DND-41 (cell line): ENCODE measurements at places on chromosomes 2 and 18.

- peak; percentile 43 for DNase-seq
Observed at GRCh38 chr18:63073481-63073880, 246.1 kb downstream of the BCL2 start.

GRCh38 chr18:40079786-40080185 lies 1875.2 kb upstream of the PIK3C3 start:
- no peak for DNase-seq

DNA sequence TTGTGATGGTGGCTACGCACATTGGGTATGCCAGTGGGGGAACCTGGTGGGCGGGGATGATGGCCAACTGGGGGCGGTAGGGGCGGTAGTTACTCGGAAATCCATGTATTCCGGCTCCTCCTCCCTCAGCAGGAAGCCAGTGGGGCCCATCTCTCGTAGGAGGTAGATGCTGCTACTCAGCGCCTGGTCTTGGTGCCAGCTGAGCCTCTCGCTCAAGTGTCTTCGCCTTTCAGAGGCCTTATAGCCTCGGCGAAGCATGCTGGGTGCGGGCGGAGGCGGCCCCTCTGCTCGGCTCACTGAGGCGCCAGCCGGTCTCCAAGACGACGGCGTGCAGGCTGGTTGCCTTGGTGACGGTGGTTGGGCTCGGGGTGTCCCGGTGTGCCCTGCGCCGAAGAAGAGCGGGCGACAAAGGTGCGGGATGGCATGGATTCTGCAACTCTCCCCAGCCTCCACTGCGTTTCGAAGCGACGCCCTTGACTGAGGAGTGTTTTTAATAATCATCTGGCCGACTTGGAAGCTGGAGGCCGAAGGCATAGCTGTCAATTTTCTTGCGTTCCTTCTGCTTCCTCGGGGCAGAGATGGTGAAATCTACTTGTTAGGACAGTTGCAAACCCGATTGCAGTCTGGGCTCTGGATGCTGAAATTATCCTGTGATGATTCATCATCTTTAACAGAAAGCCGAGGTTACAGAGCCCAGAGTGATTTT lies at the start of gene ZSWIM2:
TSS of gene ZSWIM2 (minus strand) at position 298 of the 706 bp plus-strand sequence. CDS start at position 258, 40 bp downstream.
- DNase-seq: no peak

GRCh38 chr2:101253703-101254450 lies 1.2 kb downstream of the CNOT11 start:
- no peak for DNase-seq

DNA sequence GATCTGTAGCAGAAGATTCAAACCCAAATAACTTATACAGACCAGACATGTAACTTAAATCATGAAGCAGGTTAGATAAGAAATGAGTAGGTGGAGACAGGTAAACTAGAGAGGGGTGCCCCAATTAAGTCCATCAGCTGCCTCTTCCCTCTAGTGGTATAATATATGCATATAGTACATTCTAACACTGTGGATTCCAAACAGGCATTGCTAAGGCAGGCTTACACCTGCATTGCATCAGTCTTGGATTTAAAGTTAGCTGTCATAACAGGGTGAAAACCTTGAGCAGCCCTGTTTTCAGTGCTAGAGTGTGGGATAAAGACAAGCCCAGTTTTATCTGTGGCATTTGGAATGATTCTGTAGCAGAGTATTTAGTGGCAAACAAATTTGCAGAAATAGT lies 63.4 kb downstream of the NYAP2 start:
- no peak for DNase-seq

- no peak for DNase-seq
Observed at GRCh38 chr2:65483763-65484162, 51.4 kb upstream of the SPRED2 start.

DNA sequence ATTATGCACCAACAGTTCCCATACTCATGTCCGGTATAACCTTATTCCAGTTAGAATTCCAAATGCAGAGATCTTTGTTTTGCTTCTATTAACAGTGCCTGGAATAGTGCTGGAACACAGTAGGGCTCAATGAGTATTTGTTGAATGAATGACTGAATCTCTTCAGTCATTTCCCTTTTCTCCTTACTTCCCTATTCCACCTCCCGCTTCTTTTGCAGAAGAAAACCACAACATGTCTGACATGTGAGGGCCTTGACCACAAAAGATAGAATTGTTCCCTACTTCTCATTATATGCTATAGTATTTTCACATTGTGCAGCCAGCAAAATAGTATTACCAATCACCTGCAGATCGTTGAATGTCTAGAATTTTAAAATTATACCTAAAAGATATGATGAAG lies 19.5 kb upstream of the HNRNPLL start:
- no peak for DNase-seq

GRCh38 chr2:226835420-226835795 lies 446 bp upstream of the RHBDD1 start:
- DNase-seq: no peak

DNA sequence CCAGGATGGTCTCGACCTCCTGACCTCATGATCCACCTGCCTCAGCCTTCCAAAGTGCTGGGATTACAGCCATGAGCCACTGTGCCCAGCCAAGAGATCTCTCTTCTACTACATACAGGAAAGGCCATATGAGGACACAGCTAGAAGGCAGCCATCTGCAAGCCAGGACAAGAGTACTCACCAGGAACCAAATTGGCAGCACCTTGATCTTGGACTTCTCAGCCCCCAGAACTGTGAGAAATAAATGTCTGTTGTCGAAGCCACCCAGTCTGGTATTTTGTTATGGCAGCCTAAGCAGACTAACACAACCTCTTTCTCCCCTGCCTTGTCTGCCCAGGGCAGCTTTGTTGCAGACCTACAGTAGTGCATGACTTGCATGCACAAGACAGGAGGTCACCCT lies 211.3 kb upstream of the HAAO start:
- no peak for DNase-seq

DNA sequence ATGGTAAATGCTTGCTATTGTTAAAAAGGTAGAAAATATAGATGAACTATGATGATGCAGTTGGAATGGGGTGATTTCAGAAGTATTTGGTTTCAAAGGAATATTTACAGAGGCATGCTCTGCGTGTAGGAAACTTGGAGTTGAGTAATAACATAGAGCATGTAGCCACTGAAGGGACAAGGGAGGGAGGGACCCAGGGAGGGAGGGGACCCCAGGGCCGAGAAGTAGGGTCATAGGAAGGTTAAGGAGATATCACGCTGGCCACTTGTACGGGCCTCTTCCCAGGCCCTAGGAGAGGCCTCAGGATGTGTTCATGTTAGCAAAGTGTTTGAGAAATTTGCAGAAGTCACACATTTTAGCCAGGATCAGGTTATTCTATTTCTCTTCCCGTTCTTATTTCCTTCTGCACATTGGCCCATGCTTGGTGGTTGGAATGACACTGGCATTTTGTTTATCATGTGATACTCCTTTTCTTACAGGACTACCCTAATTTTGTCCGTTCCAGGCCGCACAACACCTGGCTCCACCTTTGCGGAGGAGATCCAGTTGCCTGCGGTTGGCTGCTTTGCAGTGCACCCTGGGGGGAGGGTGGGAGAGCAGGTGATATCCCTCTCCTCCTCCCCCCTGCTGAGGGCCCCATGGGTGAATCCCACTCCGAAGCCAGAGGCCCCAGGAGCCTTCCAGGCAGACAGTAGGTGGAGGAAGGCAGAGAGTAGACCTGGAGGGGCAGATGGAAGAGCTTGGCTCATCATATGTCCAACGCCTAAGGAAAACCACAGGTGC lies 16.9 kb upstream of the ACKR3 start:
- DNase-seq: no peak

DNA sequence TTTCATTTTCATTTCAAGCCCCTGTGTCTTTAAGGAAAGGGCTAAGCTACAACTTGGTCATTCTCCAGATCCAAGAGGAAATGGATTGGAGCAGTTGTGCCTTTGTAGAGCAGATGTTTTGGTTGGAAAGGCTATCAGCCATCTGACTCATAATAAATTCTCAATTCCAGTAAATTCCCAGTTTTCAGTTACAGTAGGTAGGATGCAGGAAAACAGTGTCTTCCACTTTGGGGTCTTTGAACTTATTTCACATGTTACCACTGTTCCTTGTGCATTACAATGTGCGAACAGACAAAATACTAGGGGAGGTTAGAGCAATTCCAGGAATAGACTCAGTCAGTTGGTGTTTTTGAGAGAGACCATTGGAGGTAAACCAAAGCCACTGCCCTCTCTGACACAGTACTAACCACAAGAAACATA lies 211.9 kb downstream of the BABAM2 start:
- peak; percentile 33 for DNase-seq

DNA sequence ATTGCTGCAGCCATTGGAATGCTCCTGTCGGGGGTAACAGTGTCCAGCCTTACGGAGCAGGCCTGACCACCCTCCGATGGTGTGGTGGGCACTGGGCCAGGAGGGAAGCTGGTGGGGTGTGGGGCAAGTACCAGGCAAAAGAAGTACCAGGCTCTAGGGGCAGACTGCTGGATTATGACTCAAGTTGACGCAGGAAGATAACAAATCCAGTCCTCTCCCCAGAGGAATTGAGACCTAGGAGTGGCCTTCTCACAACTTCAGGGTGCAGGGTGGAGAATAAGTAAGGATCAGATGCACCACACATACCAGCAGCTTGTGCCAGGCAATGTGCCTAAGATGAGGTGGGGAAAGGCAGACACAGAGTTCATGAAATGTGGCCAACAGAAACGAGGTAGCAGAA lies 37.9 kb downstream of the SEMA4F start:
- no peak for DNase-seq

- DNase-seq: no peak
Observed at GRCh38 chr18:2547477-2548087, 23.7 kb downstream of the METTL4 start.

GRCh38 chr2:236887531-236887930 lies 198.2 kb upstream of the COPS8 start:
- no peak for DNase-seq

DNA sequence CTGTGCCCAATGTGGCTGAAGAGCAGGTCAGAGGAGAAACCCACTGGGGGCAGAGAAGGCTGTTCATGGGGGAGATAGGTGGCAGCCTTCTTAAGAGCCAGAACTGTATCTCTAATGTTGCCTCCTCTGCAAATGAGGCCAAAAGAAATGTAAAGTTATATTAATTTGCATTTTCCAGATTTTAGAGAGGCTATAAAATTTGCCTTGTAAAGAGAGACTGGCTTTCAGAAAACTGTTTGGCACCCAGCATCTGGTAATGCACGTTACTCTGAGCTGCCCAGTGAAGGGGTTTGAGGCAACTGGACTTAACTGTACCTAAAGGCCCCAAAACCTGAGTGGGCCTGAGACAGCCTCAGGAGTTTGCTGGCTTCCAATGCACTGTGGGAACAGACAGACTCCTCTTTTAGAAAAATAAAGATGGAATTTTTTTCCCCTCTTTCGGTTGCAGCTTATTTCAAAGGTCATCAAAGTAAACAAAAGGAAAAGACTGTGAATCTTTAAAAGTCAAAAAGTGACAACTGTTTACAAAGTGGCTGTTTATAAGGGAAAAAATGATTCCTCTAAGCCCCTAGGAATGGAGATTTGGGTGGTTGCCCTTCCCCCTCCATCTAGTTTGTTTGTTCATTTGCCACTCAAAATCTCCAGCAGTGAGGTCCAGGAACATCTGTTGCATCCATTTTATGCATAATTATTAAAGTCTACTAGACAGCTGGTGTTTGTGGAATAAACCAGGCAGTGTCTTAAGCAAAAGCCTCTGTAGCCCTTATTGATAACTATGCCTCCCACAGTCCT lies 132.2 kb upstream of the ZFP36L2 start:
- DNase-seq: no peak

DNA sequence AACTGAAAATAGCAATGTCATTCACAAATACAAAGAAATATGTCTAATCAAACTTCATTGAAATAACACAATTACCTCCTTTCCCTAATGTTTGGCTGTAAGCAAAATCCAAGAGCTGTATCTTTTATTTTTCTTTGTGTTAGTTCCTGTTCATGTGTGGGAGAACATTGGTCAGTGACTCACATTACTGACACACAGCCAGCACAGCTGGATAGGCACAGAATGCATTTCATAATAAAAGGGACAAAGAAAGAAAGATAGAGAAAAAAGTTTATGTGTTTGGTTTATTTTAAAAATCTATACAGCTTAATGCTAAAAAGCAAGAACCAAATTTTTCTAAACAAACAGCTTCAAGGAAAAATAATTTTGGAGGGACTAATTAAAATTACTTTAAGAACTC lies 185.6 kb upstream of the COL3A1 start:
- DNase-seq: no peak

GRCh38 chr2:134846213-134846612 lies 7.8 kb downstream of the ACMSD start:
- no peak for DNase-seq

DNA sequence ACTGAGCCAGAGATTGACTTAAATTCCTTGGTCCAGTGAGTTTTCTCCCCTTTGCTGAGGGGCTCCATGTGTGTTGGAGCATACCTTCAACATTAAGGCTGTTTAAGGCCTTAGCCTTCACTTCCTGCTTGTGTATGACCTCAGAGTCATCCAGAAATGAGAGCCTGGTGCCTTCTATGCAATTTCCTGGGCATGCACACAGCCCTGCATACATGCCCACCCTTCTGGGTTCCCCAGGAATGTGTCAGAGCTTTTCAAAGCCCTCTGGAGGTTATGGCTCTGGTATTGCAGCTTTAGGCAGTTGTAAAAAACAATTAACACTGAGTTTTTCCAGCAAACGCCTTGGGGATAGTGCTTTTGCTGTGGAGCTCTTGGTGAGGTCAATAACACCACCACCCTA lies 16.7 kb downstream of the IL1R1 start:
- no peak for DNase-seq

- no peak for DNase-seq
Observed at GRCh38 chr2:127149384-127149783, 42.4 kb upstream of the BIN1 start.

DNA sequence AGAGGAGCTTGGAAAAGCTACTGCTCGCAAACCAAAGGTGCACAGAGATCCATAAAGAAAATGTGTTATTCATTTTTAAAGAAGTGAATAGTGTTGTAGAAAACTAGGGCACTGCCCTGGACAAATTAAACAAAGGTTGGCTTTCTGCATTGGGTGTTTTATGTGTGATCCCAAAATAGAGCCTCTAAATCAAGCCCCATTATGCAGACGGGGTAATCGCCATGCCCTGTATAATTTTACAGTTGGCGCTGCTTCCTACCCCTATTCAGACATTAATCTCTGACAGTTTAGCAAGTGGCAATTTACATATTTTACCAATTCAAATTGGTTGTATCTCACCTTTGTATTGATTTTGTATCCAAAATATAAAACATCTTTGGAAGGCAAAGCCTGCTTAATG lies 109.1 kb downstream of the PID1 start:
- no peak for DNase-seq

- no peak for DNase-seq
Observed at GRCh38 chr18:61261870-61262269, 71.4 kb upstream of the CDH20 start.

GRCh38 chr2:38037325-38037724 lies 38.6 kb downstream of the CYP1B1 start:
- no peak for DNase-seq

GRCh38 chr2:120920454-120921148 lies 184.9 kb downstream of the GLI2 start:
- DNase-seq: no peak

- peak; percentile 39 for DNase-seq
Observed at GRCh38 chr18:37322492-37323035, 243.0 kb downstream of the CELF4 start.

- DNase-seq: no peak
Observed at GRCh38 chr18:59923539-59924196, 23.9 kb downstream of the PMAIP1 start.
